ENCODE measurements at places on chromosomes 12 and 14. TPM values are rescaled to one million over a fixed set of nuclear protein-coding genes. Genes with fewer than 3 reads are reported as not detected.

POTEM gene
- not detected for total RNA-seq

DNA sequence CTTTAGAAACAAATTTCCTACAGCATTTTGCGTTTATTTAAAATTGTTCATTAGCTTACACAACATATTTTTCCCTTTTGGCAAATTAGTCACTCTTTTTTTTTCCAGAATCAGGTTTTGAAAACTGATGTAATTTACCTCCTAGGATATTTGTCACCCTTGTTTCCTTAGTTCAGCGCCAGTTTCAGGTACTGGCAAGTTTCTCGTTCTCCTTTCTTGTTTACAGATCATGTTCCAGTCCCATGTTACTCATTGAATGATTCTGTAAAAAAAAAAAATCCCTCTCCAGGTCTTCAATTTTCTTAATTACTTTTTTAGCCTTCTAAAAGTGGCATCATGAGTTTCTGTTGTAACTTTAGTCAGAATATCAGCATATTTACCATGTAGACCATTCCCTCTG, 2.7 kb downstream of the PPP4R4 start:
- no peak for DNase-seq

- DNase-seq = no peak
Observed at GRCh38 chr14:77005559-77005958, 22.9 kb downstream of the IRF2BPL start.

GRCh38 chr14:61513986-61514830, 181.1 kb upstream of the HIF1A start:
- DNase-seq = no peak

SPSB2 gene
- 25.5 TPM for total RNA-seq

IAPP gene
- not detected for total RNA-seq

GRCh38 chr14:54221971-54222370, 174.8 kb upstream of the CDKN3 start:
- peak; percentile 20 for DNase-seq

- DNase-seq = no peak
Observed at GRCh38 chr14:89372512-89372883, 44.5 kb downstream of the FOXN3 start.

DNA sequence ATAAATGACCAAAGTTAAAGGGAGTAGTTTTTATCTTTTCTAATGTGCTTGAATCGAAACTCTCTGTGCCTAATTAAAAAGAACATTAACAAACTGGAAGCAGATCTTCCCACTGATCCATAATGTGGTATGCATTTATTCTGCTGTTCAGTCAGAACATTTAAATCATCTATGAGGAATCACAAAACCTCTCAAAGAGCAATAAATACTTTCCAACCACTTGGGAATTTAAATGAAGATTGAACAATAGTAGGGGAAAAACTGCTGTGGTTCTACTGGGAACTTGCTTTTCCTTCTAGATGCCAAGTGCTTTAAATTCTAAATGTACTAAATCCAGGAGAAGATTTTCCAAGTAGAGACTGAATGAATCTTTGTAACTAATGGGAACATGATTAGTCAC, 12.3 kb upstream of the CHPT1 start:
- DNase-seq = no peak

DNA sequence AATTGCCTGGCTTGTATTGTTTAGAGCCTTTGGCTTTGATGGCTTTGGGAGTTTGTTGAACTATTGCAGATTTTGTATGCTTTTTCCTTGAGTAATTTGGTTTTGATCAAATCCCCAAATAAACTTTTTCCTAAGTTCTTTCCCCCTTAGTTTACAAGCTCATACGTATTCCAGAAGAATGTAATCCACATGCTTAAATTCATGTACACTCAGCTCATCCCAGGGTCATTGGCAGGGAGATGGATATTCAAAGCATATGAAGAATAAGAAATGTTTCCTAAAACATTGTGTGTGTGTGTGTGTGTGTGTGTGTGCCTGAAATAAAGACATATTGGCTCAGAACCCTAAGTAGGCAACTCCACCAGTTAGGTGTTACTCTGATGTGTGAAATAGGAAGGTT, 89.4 kb downstream of the TMEM30B start:
- DNase-seq = no peak

BBS10 gene
- total RNA-seq = 8.2 TPM

DNA sequence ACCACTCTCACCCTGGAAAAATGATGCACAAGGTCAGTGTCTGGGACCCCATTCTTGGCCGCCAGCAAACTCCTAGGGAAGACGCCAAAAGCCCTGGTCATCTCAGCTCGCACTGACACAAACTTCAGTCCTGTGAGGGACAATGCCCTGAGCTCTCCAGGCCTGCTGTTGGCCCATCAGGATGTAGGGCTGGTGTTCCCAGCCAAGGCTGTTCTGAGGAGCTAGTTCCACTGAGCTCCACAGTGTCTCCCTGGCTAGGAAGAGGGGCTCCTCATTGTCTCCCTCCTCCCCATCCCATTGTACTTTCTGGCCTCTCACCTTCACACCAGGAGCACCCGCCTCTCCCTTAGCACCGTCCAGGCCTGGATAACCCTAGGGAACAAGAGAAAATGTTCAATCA, 10.8 kb downstream of the COL2A1 start:
- DNase-seq = peak; percentile 4

- no peak for DNase-seq
Observed at GRCh38 chr12:13198876-13199275, 2.4 kb downstream of the EMP1 start.

DNA sequence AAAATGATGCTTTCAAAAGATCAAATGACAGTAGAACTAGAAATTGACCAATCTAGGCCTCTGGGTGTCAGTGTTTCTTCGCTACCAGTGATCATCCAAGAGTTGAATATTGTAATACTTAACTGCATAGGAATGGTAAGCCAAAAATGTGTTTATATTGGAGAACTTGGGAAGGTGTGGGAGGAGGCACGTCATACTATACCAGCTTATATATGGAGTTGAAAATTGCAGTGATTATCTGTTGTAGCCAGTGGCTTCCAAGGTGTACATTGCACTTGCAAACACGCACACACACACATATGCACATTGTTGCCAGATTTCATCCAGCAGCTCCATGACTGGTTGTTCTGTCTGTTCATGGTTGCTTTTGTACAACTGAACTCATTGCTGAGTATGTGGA, 36.1 kb downstream of the EID3 start:
- no peak for DNase-seq

Measured in WTC11 (cell line).